ENCODE measurements at places on chromosomes 6 and 20. TPM values are rescaled to one million over a fixed set of nuclear protein-coding genes. Genes with fewer than 3 reads are reported as not detected.

CPNE5 gene
- total RNA-seq, result 2.5 TPM

LCA5 gene
- total RNA-seq, result 0.07 TPM

CCN5 gene
- not detected for total RNA-seq

NRM gene
- 35.1 TPM for total RNA-seq

THEMIS gene
- 48.1 TPM for total RNA-seq

TULP1 gene
- not detected for total RNA-seq

TSBP1 gene
- total RNA-seq, result not detected

BANF2 gene
- total RNA-seq, result not detected

PCIF1 gene
- 37.1 TPM for total RNA-seq

RAB44 gene
- total RNA-seq, result 0.07 TPM

PARD6B gene
- total RNA-seq, result 4.5 TPM

DACT2 gene
- total RNA-seq, result 0.09 TPM

CGA gene
- total RNA-seq, result not detected

MYT1 gene
- not detected for total RNA-seq

CST1 gene
- total RNA-seq, result not detected

TRIM10 gene
- total RNA-seq, result 0.05 TPM

BIRC7 gene
- not detected for total RNA-seq

GRM1 gene
- total RNA-seq, result not detected

CNKSR3 gene
- total RNA-seq, result not detected

TBP gene
- total RNA-seq, result 19.8 TPM

NRN1 gene
- total RNA-seq, result 0.86 TPM

TRIM31 gene
- total RNA-seq, result not detected

SLC25A27 gene
- not detected for total RNA-seq

CALHM6 gene
- 20.7 TPM for total RNA-seq

MUC21 gene
- not detected for total RNA-seq

OOEP gene
- 0.84 TPM for total RNA-seq

Data from T-helper 2 cell treated with Interferon-gamma antibody and Interleukin-4, amounts not matched to agents 100 ng/mL and 5 ng/mL, for 36 hours (primary cell).